ENCODE measurements at places on chromosomes 13 and 19.

GRCh38 chr19:29323440-29324290 lies 110.7 kb upstream of the UQCRFS1 start:
- DNase-seq: no peak
- H3K27ac ChIP-seq: no peak overlapping the region
- H3K36me3 ChIP-seq: no peaks in the 10 kb centered on the region
- no peaks in the 10 kb centered on the region for H3K4me1 ChIP-seq

DNA sequence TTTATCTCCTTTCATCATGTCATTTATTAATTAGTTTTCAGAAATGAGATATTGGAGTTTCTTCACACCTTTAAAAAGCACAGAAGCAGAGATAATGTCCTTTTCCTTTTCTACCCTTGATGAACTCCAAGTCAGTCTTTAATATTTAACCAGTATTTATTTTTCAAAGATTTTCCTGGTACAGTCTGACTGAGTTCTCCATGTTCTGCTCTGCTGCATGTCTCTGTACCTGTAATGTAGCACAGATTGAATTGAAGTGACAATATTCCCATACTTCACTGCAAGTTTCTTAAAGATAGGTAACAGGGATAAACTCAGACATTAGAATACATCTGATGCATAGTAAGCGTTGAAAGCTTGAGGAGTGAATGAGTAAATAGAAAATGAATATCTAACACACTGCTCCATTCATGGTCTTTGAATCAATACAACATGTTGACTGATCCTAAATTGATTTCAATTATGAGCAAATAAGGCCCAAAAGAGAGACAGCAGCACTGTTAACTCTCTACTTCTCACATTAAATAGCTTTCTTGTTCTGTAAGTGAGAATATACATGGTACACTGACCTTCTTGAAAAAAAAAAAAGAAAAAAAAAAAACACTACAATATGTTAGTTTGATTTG lies 1323.6 kb upstream of the PRR20A start:
- no peaks in the 10 kb centered on the region for H3K27me3 ChIP-seq
- no peak overlapping the region for H3K4me3 ChIP-seq
- DNase-seq: no peak
- H3K27ac ChIP-seq: no peak overlapping the region
- peaks cover 14% of the 10 kb centered on the region for H3K4me1 ChIP-seq
- no peaks in the 10 kb centered on the region for H3K36me3 ChIP-seq

DNA sequence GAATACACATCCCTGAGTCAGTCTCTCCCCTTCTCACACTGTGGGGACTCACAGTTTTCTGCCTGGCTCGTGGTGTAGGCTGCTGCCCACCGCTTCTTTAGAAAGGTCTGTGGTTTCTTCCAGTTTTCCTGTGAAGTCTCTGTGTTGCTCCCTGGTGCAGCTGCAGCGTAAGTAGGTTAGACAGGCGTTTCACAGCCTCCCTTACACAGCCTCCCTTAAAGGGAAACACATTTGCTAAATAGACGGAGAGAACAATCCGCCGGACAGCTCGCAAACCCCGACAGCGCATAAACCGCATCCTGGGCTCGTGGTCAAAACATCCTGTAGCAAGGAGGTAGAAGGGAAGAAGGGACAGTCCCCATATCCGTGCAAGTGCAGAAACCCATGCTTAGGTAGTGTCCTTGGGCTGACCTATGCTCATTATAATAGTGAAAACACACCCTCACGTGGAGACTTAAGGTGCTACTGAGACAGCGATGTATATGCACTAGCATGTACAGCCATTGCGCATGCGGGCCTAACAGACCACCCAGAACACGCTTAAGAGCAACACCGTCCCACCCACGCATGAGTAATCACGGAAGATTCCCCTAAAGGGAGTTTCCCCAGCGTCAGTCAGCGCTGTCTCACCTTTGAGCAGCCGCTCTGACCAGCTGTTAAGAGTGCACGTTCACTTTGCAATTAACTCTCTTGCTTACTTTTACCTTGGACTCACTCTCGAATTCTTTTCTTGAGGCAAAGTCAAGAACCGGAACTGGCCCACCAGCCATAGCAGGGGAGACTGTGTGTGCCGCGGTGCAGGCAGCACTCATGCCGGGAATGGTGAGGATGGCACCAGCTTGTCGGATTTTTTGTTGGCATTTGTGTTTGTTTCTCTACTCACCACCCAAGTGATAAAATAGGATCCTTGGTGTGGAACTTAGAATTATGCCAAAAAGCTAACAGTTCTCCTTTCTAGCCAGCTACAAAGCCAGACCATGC lies 16.6 kb downstream of the SIGLEC8 start:
- no peaks in the 10 kb centered on the region for H3K27me3 ChIP-seq
- no peak overlapping the region for H3K4me3 ChIP-seq
- DNase-seq: no peak
- no peaks in the 10 kb centered on the region for H3K36me3 ChIP-seq

- peaks cover 14% of the 10 kb centered on the region for H3K4me1 ChIP-seq
- peak within 1 kb of the TSS; percentile 94 for H3K27ac ChIP-seq
- H3K4me3 ChIP-seq: peak within 1 kb of the TSS; percentile 99
- DNase-seq: no peak
- no peaks in the 10 kb centered on the region for H3K27me3 ChIP-seq
These were observed at the start of gene TOMM40 for GRCh38 chr19:44891016-44891882. TSS of gene TOMM40 (plus strand) at chr19:44891254. CDS start at chr19:44891416, 162 bp downstream.

DNA sequence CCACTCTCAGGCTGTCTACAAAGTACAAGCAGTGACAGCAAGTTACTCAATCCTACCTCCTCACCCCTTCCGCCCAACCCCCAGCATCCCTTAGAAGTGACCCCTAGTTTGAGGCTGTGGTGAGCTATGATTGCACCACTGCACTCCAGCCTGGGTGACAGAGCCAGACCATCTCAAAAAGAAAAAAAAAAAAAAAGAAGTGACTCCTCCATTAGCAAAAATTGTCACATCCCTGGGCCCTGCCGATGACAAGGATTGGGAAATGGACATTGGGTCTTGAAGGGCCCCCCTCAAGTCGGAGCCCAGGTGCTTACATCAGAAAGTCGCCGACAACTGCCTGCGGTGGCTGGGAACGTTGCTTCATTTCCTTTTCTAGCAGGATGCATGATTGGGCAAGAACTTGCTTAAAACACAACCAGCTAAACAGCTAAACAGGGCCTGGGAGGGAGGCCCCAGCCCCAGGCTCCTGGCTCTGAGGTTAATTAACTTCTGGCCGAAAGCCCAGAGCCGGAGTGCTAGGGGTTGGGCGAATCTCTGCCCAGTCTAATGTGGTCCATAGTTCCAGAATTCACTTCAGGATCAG lies 15.3 kb downstream of the RAB3D start:
- H3K4me3 ChIP-seq: no peak overlapping the region
- no peaks in the 10 kb centered on the region for H3K36me3 ChIP-seq
- peak overlapping the region; percentile 58 for H3K27ac ChIP-seq
- H3K4me1 ChIP-seq: peaks cover 7% of the 10 kb centered on the region
- no peaks in the 10 kb centered on the region for H3K27me3 ChIP-seq

Data from pancreas (tissue), 10 donors.